Activated gamma-delta T cell (primary cell): ENCODE measurements at places on chromosomes 6 and 20.

GRCh38 chr6:14274546-14275492, 157.2 kb downstream of the CD83 start:
- no peak for DNase-seq

- no peak for DNase-seq
These were observed 159.1 kb upstream of the PDE7B start for GRCh38 chr6:135692426-135692825.

GRCh38 chr6:4776131-4776492, at the start of gene CDYL:
Gene CDYL (plus strand): TSS chr6:4776404. CDS start chr6:4776784, 380 bp downstream.
- DNase-seq: peak; percentile 88

DNA sequence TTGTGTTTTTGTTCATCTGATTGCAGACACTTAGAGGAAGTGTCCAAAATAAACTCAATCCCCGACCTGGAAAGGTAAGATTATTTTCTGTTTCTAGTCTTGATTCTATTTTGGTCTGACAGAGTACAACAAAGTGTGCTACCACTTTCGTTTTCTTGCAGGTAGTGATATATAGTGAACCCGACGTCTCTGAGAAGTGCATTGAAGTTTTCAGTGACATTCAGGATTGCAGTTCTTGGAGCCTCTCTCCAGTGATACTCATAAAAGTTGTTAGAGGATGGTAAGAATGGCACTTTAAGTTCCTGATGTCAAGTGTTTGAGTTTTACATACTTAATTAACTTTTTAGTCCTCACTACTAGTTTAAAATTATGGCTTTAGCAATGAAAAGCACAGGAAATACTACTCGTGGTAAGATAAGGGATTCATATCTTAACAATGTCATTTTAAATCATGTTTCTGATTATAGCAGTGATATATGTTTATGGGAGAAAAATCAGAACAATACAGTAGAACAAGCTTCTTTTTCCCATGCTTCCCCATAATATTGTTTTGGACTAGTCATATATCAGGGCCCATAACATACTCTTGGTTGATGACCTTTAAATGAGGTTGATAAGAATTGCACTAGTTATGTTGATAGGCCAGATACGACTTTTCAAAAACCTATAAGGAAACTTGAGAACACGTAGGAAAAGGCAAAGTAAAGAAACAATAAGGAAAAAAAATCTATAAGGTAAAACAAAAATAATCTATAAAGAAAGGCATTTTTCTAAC, 104.0 kb downstream of the RTN4IP1 start:
- no peak for DNase-seq

DNA sequence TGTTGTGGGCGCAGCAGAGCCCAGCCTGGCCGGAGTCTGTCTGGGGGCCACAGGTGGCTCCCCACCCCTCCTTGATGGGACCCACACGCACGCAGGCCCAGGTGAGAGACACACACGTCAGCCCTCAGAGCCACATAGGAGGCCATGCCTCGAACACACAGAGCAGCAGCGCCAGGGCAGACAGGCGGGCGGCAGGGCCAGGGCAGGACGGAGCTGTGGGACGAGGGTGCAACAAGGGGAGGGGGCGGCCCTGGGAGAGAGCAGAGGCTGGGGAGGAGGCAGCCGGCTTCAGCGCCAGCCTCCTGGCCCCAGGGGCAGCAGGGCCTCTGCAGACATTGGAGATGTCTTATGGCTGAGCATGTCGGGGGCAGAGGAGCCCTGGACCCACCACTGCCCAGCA, 42.5 kb downstream of the KCNQ2 start:
- no peak for DNase-seq

DNA sequence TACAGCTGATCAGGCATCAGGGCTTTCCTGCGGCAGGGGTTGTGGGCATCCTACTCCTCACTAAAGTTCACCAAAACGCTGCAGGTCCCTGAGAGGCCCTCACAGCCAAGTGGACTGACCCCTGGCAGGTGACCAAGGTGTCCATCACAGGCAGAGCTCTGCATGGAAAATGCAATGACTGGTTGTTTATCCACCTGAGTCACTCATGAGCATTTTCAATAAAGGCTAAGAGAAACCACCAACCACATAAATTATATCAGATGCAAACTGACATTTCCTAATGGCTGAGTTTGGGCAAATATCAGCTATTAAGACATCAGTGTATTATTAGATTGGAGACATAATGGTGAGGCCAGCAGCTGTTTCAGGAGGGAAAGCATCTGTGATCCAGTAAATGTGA, 152.7 kb upstream of the SYNDIG1 start:
- DNase-seq: no peak

DNA sequence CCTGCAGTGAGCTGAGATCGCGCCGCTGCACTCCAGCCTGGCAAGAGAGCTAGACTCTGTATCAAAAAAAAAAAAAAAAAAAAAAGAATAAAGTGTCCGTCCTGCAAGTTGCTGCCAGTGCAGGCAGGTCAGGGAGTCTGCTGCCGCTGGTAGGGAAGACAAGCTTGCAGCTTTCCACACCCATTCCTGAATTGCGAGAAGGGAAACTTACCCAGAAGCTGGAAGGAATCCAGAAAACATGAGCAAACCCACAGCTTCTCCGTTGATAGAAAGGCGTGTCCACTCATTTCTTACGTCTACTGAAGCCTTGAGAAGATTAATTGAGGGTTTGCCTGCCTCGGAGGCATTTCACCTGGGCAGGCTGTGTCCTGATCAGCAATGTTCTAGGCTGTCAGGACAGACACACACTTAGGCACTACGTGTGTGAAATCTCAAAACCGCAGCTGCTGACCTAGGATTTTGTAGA, 61.6 kb upstream of the DSP start:
- no peak for DNase-seq

- no peak for DNase-seq
These were observed 660.2 kb downstream of the HTR1B start for GRCh38 chr6:76803038-76803580.

- DNase-seq: no peak
These were observed 181.1 kb upstream of the TAB2 start for GRCh38 chr6:149136273-149136912.

DNA sequence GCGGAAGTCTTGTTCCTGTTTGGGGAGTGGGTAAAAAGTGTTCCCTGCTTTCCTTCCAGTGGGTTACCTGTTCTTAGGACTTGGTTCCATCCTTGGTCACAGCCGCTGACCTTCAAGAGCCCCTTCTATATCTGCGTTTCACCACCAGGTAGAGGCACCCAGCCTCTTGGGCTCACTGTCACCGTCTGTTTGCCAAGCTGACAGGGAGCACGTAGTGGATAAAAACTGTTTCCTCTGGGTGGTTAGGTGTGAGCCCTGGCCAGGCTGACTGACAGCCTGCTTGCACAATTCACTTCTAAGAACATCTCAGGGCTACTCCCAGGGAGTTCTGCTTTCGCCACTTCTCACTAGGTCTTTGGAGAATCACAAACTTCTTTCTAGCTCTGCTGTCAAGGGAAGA, 1.8 kb upstream of the JPH2 start:
- DNase-seq: no peak

GRCh38 chr6:149862922-149863697, 1.0 kb downstream of the LRP11 start:
- DNase-seq: peak; percentile 19

GRCh38 chr6:19692506-19693298, 144.5 kb upstream of the ID4 start:
- DNase-seq: no peak

DNA sequence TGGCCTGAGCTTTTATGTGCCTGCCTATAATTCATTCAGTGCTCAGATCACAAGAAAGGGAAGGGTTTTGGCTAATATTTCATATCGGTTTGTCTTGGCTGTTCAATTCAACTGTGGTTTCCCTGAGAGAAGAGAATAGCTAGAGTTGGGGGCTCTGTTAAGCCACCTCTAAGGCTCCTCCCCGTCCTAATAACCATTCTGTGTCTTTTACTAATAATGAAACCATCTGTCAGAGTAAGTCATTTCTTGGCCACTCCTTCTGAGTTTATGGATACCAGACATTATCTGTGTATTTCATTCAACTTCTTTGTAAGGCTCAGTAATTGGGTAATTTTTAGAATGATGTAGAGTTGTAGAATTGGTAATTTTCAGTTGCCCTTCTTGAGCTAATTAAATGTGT, 5.2 kb downstream of the STX11 start:
- no peak for DNase-seq

GRCh38 chr6:40444811-40445210, 142.4 kb downstream of the LRFN2 start:
- DNase-seq: no peak

- DNase-seq: no peak
These were observed 233.9 kb upstream of the SYNDIG1 start for GRCh38 chr20:24235296-24236175.

- no peak for DNase-seq
These were observed 582.3 kb upstream of the GJE1 start for GRCh38 chr6:141550471-141550870.

GRCh38 chr6:149513915-149514314, 29.1 kb upstream of the ZC3H12D start:
- DNase-seq: no peak

DNA sequence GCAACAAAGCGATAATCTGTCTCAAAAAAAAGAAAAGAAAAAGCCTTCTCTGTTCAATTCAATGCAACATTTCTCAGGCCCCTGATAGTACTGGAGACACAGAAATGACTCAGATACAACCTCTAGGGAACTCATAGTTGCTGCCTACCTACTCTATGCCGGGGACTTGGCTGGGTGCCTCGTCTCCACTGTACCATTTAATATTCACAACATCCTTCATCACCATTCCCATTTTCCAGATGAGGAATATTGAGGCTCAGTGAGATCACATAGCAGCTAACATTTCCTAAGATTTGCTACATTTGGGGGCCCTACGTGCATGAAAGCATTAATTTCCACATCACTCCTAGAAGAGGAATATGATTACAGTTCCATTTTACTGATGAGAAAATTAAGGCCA, 7.5 kb downstream of the NOL4L start:
- DNase-seq: no peak

DNA sequence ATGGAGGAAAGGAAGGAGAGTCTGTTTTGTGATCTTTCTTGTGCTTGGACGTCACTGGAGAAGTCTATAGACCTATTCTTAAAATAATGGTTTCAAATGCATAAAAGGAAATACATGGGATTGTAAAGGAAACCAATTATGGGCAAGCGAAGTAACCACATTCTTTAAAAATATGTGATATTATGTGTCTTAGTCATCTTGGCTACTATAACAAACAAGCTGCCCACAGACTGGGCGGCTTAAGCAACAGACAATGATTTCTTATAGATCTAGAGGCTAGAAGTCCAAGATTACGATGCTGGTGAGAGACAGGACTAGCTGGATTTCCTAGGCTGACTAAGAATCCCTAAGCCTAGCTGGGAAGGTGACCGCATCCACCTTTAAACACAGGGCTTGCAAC, 49.4 kb upstream of the CD83 start:
- DNase-seq: no peak

- no peak for DNase-seq
These were observed 20.8 kb upstream of the NRSN1 start for GRCh38 chr6:24105191-24105590.

DNA sequence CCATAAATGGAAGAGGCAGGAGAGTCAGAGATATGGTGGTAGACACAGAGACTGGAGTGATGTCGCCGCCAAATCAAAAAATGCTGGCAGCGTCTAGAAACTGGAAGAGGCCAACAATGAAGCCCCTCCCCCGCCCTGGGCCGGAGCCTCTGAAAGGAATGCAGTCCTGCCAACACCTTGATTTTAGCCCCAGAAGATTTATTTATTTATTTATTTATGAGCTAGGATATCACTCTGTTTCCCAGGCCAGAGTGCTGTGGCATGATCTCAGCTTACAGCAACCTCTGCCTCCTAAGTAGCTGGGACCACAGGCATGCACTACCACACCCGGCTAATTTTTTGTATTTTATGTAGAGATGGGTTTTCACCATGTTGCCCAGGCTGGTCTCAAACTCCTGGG, 82.6 kb upstream of the CCDC167 start:
- DNase-seq: no peak

DNA sequence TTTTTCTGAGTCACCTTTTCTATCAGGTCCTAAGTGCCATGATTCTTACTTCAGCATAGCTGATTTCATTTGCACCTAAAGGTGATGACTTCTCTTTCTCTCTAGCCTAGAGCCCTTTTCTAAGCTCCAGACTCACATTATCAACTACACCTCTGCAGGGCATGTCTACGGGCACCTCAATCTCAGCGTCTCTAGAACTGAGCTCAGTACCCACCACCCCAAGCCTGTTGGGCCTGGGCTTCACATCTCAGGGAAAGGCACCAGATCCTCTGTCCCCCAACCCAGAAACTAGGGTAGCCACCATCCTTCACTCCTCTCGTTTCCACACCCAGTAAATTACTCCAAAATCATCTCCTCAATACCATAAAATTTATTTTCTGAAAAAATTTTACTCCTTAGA, 10.6 kb upstream of the PLCG1 start:
- DNase-seq: no peak

DNA sequence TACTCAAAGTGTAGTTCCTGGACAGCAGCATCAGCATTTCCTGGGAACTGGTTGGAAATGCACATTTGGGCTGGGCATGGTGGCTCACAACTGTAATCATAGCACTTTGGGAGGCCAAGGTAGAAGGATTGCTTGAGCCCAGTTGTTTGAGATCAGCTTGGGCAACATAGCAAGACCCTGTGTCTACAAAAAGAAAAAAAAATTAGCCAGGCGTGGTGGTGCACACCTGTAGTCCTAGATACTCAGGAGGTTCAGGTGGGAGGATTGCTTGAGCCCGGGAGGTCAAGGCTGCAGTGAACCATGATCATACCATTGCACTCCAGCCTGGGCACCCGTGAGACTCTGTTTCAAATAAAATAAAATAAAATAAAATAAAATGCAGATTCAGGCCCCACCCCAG, 156.2 kb downstream of the CDC5L start:
- no peak for DNase-seq

DNA sequence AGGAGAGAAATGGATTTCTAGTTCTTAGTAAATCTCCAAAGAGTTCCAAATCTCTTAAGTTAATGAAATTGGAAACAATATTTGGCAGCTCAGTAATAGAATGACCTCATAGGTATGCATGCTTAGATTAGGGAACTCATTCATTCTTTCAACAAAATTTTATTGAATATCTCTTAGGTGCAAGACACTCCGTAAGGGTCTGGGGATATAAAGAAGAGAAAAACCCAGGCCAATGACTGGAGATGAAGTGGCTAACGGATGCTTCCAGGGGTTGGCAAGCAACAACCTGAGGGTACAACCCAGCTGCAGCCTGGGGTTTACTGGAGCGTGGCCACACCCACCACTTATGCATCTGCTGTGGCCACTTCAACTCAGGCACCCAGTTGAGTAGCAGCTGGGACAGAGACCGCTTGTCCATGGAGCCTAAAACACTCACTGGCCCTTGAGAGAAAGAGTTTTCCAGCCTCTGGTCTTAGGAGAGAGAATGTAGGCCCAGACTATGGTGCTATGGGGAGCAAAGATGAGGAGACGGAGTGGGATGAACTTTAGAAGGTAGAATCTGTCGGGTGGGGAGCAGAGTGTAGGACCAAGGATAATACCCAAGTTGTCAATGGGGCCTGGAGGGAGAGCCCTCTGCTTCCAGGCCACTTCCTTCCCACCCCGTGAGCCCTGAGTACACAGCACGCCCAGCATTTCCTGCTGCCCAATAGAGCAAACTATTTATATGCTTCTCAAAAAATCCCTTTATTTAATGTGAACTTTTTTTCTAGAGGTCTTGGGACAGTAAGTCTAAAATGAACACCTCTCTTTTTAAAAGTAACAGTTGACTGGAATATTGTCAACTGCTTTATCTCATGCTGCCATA, 46.8 kb upstream of the PXDC1 start:
- no peak for DNase-seq
